GM18507 (cell line): ENCODE measurements at places on chromosomes 16 and 17.
A peak's percentile ranks its signal among the peaks of the same experiment; 100 is the strongest.

DNA sequence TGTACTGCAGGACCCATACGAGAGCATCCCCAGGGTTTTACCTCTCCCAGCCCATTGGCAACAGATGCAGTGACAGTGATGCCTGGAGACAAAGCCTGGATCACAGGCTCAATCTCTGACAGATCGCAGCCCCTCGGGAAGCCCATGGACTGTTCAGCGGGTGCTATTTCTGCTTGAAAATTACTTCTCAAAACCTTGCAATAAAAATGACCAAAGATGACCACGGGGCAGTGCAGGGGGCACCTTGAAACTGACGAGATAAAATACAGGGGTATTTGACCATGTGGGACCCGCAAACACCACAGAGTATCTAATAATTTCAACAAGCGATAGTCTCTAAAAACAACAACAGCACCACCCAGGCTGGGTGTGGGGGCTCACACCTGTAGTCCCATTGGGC is 118.3 kb downstream of the C16orf95 start:
- DNase-seq = no peak

DNA sequence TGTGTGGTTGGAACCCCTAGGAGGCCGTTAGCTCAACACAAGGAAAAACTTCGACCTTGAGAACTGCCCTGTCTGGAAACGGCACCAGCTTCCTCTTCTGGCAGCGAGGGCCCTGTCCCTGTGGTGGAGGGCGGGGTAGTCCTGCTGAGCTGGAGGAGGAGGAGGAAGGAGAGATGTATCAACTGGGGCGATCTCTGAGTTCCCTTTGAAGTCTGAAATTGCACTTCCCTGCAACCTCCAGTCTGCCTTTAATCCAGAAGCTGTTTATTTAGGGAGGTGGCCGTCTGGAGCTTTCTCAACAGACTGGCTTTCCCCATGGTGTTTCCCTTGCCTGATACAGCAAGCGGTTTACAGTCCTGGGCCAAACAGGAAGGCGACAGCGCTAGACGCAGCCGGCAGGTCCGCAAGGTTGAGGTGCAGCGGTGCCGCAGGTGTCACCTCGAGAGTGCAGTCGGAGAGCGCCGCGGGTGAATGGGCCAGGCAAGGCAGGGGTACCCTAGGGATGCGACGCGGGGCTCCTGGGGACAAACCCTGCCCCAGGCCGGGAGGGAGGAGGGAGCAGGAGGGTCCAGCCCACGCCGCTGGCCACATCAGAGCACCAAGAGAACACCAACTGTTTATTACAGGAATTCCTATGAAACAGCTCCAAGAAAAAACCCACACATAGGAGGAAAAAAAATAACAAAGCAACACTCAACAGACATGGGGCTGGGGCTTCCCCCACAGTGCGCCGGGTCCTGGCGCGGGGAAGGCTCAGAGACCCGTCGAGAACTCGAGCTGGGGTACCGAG is 11.4 kb upstream of the MRPS23 start:
- DNase-seq = no peak

GRCh38 chr16:87203060-87203656 is 114.0 kb downstream of the C16orf95 start:
- peak; percentile 50 for DNase-seq

DNA sequence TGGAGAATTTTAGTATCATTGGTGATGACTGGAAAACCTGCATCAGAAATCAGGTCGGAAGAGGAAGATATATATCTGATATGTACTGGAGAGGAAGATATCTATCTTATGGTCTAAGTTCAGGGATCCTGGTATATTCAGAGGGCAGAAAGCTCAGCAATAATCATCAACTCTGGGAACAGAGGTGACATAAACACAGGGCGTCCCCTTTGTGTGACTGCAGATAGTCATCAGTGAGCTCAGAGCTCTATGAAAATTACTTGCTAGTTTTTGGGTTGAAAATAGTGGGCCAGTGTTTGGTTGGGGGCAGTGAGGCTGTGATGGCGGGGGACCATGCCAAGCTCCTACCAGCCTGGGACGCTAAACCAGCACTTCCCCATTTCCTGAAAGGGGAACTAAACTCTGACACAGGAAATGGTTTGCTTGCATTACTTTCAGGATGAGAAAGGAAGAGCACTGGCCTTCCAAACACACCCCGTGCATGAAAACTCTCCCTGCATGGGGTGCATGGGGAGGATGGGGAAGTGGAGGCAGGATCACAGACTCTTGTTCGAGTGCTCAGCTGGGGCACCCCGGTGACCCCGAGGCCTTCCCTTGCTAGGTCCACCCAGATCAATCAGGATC is 15.8 kb downstream of the NOD2 start:
- DNase-seq = no peak

DNA sequence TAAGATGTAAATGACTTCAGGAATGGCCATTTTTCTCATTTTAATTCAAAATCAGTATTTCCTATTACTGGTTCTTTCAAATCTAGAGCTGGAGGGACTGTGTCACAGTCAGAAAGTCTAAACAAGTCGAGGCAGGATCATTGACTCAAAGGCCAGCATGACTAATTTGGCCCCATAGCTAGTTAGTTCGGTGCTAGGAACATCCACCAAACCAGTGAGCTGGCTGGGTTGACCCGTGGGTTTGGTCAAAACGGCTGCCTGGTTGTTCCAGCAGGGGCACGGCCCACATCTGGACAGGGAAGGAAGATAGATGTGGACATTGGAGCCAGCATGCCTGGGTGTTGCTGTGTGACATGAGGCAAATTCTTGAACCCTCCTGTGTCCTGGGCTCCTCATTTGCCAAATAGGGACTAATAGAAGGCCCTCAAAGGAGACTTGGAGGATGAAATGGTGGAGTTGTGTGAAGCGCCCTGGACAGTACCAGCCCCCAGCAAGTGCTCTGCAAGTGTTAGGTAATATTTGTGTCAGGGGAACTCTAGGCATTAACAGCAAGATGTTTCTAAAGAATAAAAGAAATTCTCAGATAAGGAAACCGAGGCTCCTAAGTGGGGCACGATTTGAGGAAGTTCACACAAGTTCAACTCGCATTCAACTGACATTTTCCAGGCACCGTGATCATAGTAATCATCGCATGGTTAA is 46.2 kb downstream of the MEOX1 start:
- DNase-seq = no peak

DNA sequence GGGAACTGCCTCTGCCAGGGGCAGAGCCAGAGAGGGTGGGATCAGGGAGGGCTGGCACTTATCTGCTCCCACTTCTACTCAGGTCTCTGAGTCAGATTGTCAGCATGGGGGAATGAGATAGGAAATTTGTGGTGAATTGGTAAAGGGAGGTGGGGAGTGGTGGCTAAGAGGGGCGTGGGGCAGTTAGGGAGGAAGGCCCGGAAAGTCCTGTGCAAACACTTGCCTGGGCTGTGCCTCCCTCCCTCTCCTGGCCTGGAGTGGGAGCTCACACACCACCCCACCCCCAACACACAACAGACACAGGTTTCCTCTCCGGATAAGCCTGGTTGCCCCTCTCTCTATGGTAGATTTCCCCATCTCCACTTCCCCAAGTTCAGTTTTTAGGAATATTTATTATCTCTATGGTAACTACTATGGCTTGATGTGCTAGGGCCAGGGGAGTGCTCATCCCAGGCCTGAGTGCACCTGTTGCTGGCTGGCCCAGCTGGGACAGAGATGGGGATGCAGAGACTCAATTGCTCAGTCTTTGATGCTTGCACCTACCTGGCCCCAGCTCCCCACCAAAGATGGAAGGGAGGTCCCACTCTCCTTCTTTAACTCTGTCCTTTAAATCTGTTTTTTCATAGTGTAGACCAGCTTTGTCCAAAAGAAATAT is 2.7 kb downstream of the SPNS2 start:
- DNase-seq = no peak

GRCh38 chr16:1510941-1511351 is 17.8 kb downstream of the TELO2 start:
- DNase-seq = no peak

DNA sequence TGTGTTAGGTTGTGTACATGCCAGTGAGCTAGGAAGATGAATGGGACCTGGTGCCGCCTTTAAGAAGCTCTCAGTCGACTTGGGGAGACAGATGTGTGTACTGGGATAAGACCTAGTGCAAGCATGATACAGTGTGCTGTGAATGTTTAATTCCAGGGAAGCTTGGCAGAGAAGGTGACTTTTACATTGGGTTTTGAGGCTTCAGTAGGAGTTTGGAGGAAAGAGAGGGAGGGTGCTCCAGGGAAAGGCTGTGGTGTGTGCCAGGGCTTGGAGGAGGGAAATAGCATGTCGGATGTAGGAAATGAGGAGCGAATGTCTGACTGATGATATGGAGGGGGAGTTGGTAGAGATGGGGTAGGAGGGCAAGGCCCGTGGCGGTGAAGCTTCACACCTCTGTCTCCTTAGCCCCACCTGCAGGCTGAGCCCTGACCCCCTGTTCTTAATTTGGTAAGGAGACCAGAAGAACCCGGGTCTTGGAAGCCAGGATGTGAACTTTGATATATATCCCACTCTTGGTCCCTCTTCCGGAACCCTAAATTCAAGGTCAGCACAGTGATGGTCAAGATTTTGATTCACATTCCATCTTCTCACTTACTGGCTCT is 76.6 kb downstream of the PLCG2 start:
- DNase-seq = no peak

DNA sequence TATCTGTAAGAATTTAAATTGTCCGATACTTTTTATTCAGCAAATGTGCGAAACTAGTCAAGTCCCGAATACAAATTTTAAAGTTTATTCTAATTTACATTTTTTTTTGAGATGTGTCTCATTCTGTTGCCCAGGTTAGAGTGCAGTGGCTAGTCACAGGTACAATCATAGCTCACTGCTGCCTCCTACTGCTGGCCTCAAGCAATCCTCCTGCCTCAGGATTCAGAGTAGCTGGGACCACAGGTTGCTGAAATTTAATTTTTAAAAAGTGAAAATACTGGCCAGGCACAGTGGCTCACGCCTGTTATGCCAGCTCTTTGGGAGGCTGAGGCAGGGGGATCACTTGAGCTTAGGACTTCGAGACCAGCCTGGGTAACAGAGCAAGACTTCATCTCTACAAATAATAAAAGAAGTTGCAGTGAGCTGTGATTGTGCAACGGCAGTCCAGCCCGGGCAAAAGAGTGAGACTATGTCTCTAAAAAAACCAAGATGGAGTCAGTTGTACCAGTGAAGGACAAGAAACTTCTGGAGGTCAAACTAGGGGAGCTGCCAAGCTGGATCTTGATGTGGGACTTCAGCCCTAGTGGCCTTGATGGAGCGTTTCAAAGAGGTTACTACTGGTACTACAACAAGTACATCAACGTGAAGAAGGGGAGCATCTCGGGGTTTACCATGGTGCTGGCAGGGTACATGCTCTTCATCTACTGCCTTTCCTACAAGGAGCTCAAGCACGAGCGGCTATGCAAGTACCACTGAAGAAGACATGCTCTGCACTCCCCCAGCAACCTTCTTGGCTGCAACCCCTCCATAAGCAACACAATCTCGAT is 5.6 kb downstream of the POLG2 start:
- DNase-seq = no peak

- DNase-seq = no peak
These were observed 1006.8 kb upstream of the EEF2KMT start for GRCh38 chr16:6104428-6104827.

DNA sequence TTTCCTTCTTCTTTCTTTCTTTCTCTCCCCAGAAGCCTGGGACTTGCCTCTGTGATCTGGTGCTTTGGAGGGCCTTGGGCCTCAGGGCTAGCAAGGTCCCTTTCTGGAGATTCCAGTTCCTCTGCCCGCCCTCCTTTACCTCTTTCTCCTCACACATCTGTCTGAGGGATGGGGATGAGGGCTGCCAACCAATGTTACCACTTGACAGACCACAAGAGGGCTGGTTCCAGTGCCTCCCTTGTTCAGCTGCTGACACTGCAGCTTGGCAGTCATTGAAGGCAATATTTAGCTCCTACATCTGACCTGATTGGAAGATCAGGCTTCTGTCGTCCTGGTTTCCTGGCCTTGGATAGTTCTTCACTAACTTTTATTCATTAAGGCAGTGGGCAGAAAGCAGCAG is 3.6 kb upstream of the ZNF652 start:
- no peak for DNase-seq

GRCh38 chr17:77610972-77611521 is 347.5 kb upstream of the TNRC6C start:
- DNase-seq = no peak

DNA sequence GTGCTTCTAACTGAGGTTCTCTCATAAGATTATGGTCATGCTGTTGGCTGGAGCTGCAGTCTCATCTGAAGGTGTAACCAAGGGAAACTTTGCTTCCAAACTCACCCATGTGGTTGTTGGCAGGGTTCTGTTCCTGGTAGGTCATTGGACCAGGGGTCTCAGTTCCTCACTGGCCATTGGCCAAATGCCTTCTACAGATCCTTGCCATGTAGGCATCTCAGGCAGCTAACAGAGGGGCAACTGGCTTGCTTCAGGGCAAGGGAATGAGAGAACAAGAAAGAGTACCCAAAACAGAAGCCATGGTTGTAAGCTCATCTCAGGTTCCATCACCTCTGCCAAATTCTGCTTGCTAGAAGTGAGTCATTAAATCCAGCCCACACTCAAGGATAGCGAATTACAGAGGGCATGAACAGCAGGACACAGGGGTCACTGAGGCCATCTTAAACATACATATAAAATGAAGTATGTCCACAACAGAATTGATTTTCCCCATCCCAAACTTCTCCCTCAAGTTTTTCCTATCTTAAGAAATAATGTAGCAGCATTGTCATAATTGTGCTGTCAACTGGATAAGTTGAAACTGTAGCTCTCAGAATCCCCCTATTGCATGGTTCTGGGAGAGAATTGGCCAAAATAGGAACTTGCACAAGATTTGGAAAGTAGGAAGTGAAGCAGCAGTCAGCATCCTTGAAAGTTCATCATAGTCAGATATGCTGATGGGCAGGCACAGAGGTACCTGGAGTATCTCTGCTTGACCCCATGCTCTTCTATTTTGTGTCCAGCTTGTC is 42.4 kb upstream of the CES5A start:
- no peak for DNase-seq

- DNase-seq = no peak
These were observed 30.6 kb downstream of the CENPV start for GRCh38 chr17:16322636-16323035.

DNA sequence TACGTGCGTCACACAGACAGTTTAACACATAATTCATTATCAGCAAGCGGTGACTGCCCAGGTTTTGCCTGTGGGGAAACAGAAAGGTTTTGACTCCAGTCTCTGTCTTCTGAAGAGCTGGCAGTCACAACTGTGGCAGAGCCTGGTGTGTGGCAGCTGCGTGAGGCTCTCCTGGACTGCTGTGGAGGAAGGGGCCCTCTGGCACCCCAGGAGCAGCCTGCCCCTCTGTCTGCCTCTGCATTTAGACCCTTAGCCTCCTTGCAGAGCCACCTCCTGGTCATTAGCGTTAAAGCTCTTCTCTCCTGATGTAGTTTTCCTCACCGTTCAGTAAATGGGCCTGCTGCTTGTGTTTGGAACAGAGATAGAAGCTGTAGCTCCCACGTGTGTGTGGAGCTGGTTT is 10.9 kb downstream of the RAB40C start:
- no peak for DNase-seq

GRCh38 chr16:79865918-79866317 is 265.4 kb upstream of the MAF start:
- no peak for DNase-seq
